ENCODE measurements at places on chromosomes 2 and 18. TPM values are rescaled to one million over a fixed set of nuclear protein-coding genes. Genes with fewer than 3 reads are reported as not detected.

DNA sequence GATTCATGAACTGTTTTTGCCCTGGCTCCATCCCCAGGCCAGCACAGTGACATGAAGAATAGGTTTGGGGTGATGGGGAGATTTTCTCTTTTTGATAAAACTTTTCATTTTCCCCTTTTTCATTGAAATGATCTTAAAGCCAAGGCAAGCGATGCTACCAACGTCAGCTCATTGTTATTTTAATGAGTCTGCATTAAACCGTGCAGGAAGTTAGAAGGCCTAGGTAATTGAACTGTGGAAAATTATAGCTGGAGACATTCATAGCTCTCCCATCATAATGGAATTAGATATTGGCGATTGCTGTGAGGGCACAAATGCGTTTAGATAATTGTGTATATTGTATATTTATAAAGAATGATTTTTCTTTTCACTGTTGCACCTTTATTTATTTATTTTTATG lies 33.2 kb downstream of the SMARCAL1 start:
- H3K36me3 ChIP-seq: peaks cover 4% of the 10 kb centered on the region
- H3K4me1 ChIP-seq: no peaks in the 10 kb centered on the region
- DNase-seq: no peak
- no peak overlapping the region for H3K4me3 ChIP-seq

DNA sequence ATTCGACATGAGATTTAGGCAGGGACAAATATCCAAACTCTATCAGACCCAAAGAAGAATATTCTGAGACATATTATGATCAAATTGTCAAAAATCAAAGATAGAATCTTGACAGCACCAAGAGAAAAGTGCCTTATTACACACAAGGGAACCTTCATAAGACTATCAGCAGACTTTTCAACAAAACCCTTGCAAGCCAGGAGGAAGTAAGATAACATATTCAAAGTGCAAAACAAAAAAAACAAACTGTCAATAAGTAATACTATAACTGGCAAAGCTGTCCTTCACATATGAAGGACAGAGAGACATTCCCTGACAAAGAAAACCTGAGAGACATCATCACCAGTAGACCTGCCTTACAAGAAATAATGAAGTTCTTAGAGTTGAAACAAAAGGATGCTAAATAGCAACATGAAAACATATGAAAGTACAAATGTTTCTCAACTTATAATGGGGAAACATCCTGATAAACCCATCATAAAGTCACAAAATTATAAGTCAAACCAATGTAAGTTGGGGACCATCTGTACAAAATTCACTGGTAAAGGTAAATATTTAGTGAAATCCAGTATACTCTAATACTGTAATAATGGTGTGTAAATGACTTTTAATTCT lies 76.6 kb downstream of the FAM171B start:
- no peaks in the 10 kb centered on the region for H3K36me3 ChIP-seq
- H3K4me3 ChIP-seq: no peak overlapping the region
- H3K27ac ChIP-seq: no peak overlapping the region
- DNase-seq: no peak
- H3K4me1 ChIP-seq: no peaks in the 10 kb centered on the region

The IL36B gene
- polyA plus RNA-seq: not detected

DNA sequence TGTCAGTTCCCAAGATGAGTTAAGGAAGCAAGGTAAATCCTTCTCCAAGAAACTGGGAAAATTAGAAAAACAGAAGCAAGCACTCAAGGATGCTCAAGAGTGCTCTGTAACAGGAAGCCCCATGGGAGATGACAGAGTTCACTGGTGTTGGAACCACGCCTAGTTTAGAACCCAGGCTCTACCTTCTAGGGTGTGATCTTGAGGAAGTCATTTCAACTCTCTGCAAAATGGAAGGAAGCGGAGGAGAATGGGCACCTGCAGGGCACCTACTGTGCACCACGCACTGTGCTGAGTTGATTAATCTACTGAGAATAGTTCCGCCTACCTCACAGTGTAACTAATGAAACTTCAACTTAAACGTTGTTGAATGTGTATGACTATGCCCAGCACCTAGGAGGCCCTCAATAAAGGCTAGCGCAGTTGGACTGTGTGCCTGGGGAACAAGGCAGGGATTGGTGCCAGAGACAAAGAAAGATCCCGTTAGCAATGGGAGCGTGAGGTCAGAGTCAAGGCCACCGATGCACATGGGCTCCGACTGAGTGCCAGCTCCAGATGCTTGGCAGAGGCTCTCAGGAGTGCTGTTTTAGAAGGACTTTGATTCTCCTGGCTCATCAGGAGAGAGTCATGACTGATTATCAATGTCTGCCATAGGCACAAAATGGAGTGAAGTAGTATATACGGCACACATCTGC lies 93.7 kb downstream of the MAPK4 start:
- H3K4me1 ChIP-seq: peaks cover 76% of the 10 kb centered on the region
- H3K27ac ChIP-seq: peak overlapping the region; percentile 87
- DNase-seq: peak; percentile 81
- no peaks in the 10 kb centered on the region for H3K36me3 ChIP-seq
- no peak overlapping the region for H3K4me3 ChIP-seq

- H3K27ac ChIP-seq: no peak overlapping the region
- no peaks in the 10 kb centered on the region for H3K4me1 ChIP-seq
- DNase-seq: no peak
- H3K4me3 ChIP-seq: no peak overlapping the region
- no peaks in the 10 kb centered on the region for H3K27me3 ChIP-seq
Measured at GRCh38 chr2:111226876-111227700, 106.4 kb downstream of the BCL2L11 start.

The POTEI gene
- polyA plus RNA-seq: not detected

DNA sequence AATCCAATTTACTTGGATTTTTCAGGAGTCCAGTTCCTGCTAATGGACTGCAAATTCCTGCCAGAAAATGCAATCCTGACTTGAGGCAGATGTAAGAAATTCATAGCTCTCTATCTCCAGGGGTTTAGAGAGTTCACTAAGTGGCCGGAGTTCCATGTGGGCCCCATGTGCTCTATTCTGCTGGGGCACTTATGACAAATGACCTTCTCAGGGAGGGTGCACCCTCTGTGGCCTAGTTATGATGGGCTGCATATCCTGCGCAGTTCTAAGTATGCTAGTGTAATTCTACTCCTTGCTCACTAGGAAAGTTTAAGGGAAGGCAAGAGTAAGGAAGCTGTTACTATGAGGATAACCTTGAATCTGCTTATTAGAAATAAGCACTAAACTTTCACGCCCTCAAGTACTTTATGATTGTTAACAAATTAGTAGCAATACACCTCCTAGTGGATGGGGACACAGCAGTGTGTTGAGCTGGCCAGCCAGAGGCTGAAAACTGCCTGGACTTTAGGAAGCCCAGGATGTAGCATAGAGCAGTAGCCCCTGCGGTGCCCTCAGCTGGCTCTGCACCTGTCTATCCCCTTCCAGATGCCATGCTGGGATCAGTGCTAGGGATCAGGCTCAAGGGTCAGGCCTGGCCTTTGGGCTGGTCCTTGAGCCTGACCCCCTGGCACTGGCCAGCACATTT lies 14.4 kb downstream of the SMYD1 start:
- no peak overlapping the region for H3K4me3 ChIP-seq
- peaks cover 24% of the 10 kb centered on the region for H3K4me1 ChIP-seq
- no peak for DNase-seq
- no peaks in the 10 kb centered on the region for H3K27me3 ChIP-seq

DNA sequence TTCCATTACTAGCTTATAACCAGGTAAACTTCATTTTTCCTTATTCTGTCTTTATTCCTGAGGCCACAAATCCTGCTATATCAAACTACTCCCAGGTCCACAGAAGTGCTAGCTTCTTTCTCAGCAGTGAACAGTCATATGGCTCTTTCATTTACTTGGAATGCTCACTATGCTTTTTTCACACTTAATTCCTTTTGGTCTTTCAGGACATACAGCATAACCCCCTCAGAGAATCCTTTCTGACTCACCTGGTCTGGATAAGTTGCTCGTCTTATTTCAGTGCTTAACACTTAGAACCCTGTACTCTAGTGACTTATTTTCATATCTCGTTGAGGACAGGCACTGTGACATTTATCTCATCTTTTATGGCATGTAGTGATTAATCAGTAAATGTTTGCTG lies 325.0 kb upstream of the UBE2E3 start:
- DNase-seq: no peak
- no peaks in the 10 kb centered on the region for H3K27me3 ChIP-seq
- H3K36me3 ChIP-seq: no peaks in the 10 kb centered on the region
- H3K27ac ChIP-seq: no peak overlapping the region
- H3K4me1 ChIP-seq: no peaks in the 10 kb centered on the region
- no peak overlapping the region for H3K4me3 ChIP-seq

DNA sequence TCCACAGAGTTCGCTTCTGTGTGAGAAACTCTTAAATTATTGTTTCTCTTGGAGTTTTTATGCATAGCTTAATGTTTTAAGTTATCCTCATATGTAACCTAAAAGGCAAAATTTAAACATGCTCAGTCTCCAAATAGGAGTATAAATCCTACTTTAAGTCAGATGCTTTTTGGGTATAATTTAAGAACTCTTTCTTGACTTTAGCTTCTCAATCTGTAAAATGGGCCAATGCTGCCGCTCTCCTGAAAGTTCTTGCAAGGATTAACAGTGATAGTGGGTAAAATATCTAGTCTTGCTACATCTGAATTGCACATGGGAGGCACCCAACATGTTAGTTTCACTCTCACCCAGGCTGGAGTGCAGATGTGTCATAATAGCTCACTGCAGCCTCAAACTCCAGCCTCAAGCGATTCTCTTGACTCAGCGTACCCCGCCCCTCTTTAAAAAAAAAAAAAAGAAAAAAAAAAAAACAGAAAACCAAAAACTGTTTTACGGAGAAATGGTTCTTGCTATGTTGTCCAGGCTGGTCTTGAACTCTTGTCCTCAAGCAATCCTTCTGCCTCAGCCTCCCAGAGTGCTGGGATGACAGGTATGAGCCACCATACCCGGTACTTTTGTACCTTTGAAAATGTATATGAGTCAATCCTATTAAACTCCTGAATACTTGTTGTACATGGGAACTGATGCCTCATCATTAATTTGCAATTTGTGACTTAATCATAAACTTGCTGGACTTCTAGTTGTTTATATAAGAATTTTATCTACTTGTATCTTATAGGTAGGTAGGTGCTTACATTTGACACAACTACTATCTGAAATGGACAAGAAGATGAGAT lies 1.8 kb downstream of the FBXO48 start:
- no peaks in the 10 kb centered on the region for H3K36me3 ChIP-seq
- H3K4me3 ChIP-seq: no peak overlapping the region
- H3K27ac ChIP-seq: no peak overlapping the region
- DNase-seq: no peak

DNA sequence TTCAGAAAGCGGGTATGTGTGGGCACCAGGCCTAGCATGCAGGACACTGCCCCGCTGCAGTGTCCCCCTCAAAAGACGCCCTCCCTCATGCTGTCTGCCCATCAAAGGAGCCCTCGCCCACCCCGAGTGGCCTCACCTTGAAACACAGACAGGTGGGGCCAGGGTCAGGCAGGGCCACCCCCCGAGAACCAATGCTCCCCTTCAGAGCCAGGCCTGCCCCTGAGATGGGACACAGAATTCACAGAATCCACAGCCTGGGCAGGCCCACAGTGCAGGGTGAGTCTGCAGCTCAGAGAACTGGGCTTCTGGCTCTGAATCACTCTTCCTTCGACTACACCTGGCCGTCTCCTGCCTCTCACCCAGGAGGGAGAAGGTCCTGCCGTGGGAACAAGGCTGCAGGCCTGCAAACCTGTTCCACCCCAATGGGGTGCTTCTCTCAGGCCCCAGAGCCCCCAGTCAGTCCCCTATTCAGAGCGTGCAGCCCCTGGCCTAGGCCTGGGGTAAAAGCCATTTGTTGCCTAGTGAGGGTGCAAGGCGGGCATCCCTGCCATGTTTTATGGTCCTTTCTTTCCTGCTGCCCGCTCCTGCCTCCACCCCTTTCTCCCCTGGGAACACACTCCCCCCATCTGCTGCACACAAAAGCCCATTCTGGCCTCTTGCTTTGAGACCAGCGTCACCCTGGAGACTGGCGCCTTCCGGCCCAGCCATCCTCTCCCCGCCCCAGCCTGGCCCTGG lies 11.3 kb upstream of the ARHGEF4 start:
- no peak for DNase-seq
- H3K36me3 ChIP-seq: no peaks in the 10 kb centered on the region
- no peaks in the 10 kb centered on the region for H3K27me3 ChIP-seq

The ZDBF2 gene
- 1.2 TPM for polyA plus RNA-seq

DNA sequence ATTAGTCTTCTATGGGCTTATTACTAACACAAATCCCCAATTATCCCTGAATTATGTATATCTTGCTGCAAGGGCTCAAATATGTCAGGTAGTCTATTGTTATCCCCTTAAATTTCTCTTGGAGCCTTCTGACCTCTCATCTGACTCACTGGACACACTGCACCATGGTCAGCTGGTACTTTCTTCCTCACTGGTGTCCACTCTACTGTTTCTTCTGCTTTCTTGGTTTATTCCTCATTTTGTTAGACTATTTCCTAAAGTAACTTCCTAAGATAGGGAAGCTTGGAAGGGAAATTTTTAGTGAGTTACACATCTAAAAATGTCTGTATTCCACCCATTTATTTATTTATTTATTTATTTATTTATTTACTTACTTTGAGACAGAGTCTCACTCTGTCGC lies 26.5 kb downstream of the WDR35 start:
- H3K27ac ChIP-seq: no peak overlapping the region
- no peak overlapping the region for H3K4me3 ChIP-seq
- no peak for DNase-seq
- no peaks in the 10 kb centered on the region for H3K4me1 ChIP-seq
- H3K27me3 ChIP-seq: no peaks in the 10 kb centered on the region

- H3K4me1 ChIP-seq: no peaks in the 10 kb centered on the region
- no peaks in the 10 kb centered on the region for H3K36me3 ChIP-seq
- H3K27me3 ChIP-seq: no peaks in the 10 kb centered on the region
- no peak overlapping the region for H3K27ac ChIP-seq
Measured at GRCh38 chr2:112959109-112959812, 18.5 kb upstream of the IL36G start.

DNA sequence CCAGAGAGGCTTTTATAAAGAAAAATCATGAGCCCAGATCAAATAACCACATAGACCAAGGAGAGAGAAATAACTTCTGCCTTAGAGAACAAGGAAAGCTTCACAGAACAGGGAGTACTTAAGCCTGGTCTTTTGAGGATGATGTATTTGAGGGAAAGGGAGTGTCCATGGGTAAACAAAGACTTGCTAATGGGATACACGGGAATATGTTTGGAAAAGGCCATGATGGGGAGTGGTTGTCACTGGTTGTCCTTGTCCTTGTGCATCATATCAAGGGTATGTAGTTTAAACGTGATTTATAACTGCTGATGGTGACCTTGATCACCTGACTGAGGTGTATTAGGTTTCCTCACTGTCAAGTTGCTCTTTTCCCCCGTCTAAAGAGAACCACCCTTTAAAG lies 169.9 kb downstream of the FAM210A start:
- no peak for DNase-seq
- H3K27ac ChIP-seq: peak overlapping the region; percentile 77
- H3K36me3 ChIP-seq: no peaks in the 10 kb centered on the region
- no peaks in the 10 kb centered on the region for H3K27me3 ChIP-seq

GRCh38 chr2:29518010-29518409 lies 402.8 kb downstream of the CLIP4 start:
- H3K27me3 ChIP-seq: no peaks in the 10 kb centered on the region
- no peak overlapping the region for H3K4me3 ChIP-seq
